DMS79 treated with DMSO at 0.1 percent for 48 hours (cell line): ENCODE measurements at places on chromosomes 7 and 10.

- DNase-seq, result no peak
These were observed 26.1 kb downstream of the ABCB1 start for GRCh38 chr7:87574630-87575029.

DNA sequence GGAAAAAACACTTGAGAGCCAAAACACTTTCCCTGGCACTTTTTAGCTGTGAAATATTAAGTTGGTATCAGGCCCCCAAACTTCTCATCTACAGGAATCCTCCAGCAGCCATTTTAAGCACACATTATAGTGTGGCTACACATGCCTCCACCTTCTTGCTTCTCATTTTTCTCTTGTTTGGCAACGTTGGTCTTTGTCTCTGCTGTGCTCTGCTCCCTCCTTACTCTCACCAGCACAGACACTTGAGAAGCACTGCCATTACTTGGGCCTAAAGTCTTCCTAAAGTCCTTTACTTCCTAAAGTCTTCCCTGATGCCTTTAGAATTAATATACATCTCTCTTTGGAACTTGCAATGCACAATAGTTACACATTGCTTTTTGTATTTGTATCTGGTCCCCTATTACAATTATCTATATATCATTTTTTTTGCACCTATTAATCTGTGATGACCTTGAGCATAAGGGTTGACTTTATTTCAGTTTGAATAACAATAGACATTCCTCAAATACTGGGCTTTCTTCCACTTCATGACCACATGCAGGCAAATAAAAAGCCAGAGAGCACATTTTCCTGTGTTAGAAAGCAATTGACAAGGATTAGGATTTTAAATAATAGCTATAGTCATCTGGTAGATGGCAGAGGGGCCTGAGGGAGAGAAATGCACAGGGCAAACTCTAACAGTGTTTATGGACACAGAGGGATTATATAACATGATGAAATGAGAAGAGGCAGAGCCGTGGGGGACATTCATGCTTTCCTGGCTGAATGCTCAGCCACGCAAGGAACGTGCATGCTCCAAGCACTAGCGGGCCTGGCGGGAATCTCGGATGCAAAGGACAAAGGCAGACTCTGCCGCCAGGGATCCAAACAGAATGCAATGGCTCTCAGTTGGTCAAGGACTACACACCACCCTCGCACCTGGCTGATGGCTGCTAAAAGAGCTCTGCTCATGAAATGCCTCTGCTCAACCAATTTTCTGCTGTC is 99.3 kb downstream of the CDC14C start:
- DNase-seq, result no peak

GRCh38 chr7:39527296-39527695 is 38.9 kb upstream of the YAE1 start:
- peak; percentile 50 for DNase-seq

DNA sequence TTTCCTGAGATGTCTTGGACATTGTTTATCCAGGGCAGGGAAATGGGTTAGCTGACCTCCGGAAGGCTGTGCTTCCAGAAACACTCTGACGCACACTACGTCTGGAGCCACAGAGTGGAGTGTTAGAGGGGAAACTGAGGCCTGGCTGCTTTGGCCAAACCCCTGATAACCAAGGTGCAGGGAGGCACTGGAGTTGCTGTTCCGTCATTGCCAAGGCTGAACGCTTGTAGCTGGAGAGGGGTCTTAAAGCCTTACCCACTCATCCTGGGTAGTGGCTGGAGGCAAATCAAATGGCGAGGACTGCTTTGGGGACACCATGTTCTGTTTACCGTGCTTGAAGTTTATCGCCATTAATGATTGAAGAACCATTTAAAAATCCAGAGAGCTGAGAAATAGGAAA is 604.1 kb upstream of the FOXK1 start:
- DNase-seq, result no peak

- no peak for DNase-seq
These were observed 7.3 kb upstream of the PPP1R17 start for GRCh38 chr7:31679574-31680305.

GRCh38 chr10:126353666-126354065 is 34.6 kb downstream of the ADAM12 start:
- no peak for DNase-seq
